ENCODE measurements at places on chromosomes 16 and 17.

DNA sequence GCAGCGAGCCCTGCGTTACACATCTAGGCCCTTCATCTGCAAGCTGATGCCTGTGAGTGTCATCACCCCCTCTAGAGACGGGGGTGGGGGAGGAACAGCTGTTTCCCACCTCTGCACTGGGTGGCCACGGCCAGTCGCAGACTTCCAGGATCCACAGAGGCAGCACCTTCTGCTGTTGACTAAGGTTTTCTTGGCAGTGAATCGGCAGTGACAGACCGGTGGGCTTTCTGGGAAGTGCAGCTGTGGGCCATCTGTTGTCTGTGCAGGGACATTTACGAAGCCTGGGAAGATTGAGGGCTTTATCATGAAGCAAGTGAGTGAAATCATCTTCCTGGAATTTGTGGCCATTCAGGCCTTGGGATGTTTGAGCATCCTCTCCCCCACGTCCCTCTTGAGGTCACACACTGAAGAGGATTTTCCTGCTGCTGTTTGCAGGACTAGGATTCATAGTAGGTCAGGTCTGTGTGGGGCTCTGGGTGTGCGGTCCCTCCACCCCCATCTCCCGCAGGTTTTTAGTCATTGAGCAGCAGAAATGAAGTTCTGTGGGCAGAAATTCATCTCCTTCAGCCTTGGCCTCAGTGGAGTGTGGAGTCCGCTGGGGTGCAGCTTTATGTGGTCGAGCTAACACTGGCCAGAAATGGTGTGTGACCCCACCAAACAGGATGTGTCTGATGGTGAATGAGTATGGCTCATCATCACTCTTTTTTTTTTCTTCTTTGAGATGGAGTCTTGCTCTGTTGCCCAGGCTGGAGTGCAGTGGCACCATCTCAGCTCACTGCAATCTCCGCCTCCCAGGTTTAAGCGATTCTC lies 12.0 kb downstream of the PGS1 start:
- no peak for DNase-seq

DNA sequence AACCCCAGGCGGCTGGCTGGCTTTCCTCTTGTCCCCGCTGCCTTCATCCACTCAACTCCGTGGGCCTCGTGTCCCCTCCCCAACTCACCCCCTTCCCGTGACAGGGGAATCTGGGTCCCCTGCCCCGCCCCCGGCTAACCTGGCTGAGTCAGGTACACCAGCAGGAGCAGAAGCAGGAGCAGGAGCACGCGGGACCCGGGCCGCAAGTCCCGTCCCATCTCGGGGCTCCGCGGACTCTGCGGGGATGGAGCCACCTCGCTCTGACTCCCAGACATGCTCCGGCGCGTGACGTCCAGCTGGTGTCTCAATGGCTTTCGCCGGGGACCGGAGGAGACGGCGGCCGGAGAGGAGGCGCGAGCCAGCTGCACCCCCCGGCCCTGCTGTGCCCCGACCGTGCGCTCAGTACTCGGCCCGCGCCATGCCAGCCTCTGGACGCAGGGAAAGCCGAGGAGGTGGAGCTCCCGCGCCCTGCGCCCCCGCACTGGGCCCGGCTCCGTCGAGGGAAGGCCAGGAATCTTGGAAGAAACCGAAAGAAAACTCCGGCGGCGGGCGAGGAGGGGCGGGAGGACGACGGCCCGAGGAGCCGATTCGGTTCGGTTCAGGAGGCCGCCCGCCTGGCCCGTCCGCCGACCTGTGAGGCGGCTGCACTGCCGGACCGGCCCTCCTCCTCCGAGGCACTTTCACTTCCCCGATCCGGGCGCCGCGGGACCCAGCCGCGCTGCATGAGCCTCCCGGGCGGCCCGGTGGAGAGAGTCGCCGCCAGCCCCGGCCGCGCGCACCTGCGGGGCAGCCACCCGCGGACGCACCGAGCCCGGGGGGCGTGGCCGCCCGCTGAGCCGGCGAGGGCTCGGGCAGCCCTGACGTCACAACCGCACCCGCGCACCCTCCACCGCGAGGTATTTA lies at the start of the genes CXCL16 and ZMYND15:
TSS of gene CXCL16 (minus strand) at position 807 of the 903 bp plus-strand sequence. CDS start at position 218, 589 bp downstream.
TSS of gene ZMYND15 (plus strand) at position 712 of the 903 bp plus-strand sequence. CDS start 716 bp downstream, outside the sequence.
- DNase-seq, result peak; percentile 53

DNA sequence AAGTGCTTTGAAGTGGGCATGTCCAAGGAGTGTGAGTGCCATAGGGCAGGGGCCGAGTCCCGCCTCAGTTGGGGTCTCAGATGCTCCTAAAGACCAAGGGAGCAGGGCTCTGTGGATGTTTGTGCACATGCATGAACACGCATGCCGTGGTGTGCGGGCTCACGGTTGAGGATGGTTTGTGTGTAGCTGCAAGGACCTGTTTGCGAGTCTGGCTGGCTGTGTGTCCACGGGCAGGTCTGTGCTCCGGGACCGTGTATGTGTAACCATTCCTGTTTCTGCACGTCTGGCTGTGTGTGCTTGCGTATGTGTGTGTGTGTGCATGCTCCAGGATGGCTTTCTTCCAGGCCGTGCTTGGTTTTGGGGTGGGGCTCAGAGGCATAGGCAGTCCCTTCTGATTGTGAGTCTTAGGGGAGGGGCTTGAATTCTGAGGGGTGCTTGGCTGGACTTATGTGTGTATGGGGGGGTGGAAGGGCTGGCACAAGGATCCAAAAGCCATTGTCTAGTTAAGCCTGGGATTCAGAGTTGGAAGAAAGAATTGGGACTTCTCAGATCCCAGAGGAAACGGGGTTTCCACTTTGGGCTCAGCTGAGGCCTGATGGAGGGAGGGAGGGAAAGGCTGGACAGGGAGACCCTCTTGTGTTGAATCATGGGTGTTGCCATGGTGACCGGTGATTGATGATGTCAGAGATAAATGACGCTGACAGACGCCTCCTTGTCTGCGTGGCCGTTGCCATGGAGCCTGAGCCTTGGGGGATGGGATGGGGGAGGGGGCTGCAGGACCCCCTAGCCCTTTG lies 14.4 kb downstream of the GJD3 start:
- no peak for DNase-seq

DNA sequence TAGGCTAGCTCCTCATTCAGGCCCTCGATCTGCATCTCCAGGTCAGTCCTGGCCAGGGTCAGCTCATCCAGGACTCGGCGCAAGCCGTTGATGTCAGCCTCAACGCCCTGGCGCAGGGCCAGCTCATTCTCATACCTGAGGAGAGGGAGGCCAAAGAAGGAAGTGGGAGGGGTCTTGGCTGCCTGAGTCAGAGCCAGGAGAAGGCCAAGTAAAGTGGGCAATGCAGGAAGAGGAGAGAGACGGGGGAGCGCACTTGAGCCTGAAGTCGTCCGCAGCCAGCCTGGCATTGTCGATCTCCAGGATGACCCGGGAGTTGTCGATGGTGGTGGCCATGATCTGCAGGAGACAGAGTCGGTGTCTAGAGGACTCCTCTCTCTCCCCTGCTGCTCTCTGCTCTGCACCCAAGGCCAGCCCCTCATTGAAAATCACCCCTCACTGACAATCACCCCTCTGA lies 1.8 kb downstream of the KRT15 start:
- no peak for DNase-seq

DNA sequence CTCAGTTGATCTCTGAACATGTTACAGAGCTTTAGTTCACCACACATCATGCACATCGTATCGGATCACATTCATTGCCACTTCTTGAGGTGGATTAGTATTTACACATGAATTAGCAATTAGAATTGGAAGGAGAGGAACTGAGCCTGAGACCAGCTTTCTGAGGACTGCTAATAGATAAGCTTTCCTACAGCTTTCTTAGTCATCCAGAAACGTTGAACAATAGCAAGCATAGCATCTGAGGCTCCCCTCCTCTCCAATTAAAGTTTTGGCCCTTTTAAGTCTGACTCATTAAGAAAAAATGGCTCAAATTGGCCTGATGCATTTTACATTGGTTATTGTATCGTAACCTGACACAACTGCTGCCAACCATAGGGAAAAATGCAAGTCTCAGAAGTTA lies 1130.4 kb downstream of the CDH8 start:
- DNase-seq, result no peak

DNA sequence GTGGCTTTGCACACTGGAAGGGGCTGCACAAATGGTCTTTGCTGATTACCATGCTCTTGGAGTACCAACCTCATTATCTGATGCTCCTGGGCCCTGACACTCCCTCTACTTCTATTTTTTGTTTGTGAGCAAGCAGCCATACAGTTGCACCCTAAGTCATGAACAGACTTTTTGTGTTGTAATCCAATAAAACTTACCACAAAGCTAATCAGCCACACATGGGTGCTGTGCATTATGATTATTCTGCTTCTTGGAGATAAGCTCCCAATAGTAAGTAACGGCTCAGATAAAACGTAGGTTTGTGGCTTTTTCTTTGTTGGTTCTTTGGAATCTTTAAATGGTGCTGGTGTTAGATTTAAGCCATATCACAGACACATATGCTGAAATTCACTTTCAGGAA lies 76.2 kb downstream of the CCT6B start:
- DNase-seq, result no peak

DNA sequence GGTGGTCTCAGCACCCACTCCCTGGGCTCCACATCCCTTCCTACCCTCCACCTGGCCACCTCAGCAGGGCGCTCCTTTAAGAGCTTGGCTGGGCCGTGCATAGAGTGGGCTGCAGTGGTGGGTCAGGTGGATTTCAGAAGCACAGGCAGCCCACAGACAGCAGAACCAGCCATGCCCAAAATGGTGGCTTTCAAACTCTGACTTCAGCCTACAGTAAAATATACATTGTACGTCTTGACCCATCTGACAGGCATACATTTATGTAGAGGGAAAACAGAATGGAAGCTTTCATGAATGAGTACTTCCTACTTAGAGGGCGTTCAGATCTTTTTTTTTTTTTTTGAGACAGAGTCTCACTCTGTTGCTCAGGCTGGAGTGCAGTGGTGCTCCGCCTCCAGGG lies 26.0 kb upstream of the LASP1NB start:
- no peak for DNase-seq

GRCh38 chr16:84881702-84882521 lies 62.1 kb downstream of the CRISPLD2 start:
- no peak for DNase-seq

GRCh38 chr16:81758376-81758775 lies 20.7 kb upstream of the PLCG2 start:
- no peak for DNase-seq
